ENCODE measurements at places on chromosomes 1 and 21.

DNA sequence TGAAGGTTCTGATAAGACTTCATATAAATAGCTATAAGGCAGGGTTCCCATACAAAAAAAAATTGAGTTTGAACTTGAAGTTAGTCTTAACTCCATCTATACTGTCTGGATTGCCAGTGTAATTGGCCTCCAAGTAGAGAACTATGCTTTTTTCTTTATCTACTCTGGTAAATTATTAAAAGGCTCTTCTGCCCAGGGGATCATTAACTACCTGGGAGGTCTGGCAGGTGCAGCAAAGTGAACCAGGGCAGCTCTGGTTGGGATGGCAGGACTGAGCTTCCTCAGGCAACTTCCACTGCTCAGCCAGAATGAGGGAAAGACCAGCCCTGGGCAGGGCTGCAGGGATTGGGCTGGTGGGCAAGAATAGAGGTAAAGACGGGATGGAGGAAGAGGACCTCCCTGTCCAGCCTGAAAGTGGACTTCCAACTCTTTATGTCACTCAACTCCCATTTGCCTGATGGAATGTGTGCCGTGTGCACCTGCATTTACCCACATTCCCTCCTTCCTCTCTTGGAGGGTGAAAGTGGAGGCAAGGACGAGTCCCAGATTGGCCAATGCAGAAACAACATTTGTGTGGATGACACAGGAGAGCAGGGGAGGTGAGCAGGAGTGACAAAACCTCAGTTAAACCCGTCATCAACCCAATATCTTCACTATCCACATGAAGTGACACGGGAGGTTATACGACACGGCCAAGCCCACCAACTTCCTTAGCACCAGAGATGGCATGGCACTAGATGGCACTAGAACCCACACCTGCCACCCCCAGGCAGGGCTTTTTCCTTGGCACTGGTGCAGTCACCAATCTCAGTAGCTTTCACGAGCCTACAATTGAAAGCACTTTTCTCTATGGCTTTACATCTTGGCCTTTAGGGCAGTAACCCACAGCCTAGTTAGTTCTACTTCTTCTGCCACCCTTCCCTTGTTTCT is 25.2 kb downstream of the CCN1 start:
- no peak for DNase-seq

DNA sequence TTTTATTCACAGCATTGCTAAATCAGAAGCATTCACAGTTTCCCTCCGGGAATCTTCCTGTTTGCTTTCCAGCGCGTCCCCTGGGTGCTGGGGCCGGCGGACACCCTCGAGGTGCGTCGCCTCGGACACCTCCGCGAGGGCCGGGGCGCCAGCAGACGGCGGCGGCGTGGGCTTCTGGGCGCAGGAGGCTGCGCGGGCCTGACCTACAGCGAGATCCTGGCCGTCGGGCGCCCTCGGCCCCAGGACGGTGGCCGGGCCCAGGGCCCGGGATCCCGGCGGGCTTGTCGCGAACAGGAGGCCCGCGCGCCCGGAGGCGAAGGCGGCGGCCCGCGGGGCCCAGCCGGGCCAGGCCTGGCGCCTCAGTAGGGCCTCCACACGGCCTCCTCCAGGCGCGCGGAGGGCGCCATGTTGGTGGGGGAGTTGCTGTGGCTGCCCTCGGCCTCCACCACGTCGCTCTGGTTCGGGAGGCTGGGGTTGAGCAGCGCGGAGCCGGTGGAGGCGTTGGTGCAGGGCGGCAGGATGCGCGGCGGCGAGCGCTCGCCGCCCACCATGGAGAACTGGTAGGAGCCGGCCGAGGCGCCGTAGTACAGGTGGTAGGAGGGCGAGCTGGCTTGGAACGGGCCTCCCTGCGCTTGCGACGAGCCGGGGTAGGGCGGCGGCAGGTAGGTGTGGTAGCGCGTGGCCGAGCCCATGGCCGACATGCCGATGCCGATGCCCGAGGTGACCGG is 123.1 kb downstream of the CLIC6 start:
- DNase-seq, result no peak

DNA sequence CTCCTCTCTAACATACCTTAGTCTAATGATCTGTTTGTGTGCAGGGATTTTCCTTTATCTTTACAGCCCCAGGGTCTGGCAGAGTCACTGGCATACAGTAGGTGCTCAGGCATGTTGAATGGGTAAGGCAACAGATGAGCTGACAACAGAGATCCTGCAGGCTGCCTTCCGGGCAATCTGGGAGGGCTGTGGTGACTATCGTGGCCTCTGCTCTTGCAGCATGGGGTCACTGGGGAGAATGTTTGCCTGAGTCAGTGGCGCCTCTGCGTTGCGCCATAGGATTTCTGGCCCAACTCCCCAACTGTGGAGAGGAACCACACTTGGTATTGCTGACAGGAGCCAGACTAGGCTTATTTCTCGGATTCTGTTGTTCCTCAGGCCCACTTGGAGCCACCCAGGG is 93.8 kb downstream of the LAMC2 start:
- peak; percentile 85 for DNase-seq

DNA sequence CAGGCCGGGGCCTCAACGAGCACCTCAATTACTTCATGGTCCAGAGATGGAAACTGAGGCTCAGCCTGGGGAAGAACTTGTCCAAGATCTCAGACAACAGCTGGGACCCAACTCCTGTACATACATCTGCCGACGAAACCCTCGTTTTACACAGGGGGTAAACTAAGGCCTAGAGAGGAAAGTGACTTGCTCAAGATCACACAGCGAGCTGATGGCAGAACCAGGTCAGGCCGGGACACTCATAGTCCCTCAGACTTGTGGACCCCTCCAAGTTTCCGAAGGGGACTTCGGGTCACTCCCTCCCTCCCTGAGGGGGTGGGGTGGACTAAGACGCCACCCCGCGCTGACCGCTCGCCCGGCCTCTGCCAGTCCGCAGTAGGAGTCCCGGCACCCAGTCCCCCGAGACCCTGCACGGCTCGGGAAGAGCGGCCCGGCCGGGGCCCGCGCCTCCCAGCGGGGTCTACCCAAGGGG is 430 bp downstream of the WASF2 start:
- peak; percentile 40 for DNase-seq

GRCh38 chr1:184027826-184028695 is 9.5 kb downstream of the COLGALT2 start:
- DNase-seq, result no peak

DNA sequence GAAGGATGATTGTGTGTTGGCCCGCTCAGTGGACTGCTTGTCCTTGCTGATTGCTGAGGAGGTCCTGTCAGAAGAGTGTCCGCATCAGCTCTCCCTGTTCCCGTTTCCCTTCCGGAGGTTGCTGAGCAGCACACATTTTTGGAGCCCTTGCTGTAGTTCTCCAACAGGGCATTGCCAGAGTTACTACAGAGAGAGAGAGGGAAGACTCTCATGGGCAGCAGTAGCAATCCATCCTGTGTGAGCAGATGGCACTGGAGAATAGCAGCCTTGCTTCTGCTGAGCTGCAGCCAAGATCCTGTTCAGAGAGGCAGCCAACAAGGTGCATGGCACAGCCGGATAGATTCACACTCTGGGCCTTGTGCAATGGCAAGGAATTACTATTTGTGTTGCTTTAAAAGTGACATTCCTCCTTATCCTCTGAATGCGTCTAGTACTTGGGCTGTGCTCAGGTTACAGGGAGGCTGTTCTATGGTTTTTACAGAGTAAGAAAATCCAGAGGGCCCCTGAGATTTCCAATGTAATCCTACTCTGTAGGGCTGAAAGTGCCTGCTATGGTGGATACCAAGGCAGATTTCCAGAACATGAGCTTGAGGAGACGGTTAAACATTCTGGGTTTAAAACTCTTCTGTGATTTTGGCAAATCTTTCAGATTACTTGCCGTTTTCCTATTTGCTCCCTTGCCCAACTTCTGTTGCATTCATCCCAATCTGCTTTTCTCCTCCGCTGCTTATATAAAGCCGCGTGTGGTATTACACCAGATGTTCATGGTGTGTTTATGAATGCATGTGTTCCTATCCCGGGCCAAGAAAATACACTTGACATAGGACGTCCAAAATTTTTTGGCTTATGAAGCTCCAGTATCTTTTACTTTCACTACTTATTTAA is 27.4 kb downstream of the AK4 start:
- DNase-seq, result peak; percentile 82

- peak; percentile 25 for DNase-seq
These were observed 12.4 kb downstream of the USP25 start for GRCh38 chr21:15742052-15742670.

DNA sequence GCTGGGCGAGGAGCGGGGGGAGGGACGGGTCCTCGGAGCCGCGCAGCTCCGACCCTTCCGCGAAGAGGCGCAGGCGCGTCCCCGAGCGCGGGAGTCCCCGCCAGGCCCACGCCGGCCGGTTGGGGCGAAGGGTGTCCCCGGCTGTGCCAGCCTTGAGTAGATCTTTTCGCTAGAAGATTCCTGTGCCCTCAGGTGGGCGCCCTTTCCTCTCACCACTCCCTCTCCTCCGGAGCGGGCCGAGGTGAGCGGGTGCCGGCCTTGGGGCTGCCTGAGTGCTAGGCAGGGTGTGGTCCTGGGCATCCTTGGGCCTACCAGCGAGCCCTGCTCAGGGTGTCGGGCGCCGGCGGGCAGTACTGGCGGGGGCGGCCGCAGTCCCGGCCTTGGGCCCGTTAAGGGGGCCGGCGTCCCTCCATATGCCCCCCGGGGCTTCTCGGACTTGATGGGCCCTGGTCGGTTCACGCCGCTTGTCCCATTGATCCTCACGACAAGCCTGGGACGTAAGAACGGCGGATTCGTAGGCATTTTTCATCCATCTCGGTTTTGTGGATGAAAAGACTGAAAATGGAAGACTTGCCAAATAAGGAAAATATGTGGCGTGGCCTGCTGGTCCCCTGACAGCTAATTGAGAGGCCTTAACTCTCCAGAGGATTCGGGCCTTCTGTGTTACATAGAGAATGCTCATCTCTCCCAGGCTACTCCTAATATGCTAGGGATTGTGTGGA is 712 bp downstream of the DEGS1 start:
- DNase-seq, result peak; percentile 82

DNA sequence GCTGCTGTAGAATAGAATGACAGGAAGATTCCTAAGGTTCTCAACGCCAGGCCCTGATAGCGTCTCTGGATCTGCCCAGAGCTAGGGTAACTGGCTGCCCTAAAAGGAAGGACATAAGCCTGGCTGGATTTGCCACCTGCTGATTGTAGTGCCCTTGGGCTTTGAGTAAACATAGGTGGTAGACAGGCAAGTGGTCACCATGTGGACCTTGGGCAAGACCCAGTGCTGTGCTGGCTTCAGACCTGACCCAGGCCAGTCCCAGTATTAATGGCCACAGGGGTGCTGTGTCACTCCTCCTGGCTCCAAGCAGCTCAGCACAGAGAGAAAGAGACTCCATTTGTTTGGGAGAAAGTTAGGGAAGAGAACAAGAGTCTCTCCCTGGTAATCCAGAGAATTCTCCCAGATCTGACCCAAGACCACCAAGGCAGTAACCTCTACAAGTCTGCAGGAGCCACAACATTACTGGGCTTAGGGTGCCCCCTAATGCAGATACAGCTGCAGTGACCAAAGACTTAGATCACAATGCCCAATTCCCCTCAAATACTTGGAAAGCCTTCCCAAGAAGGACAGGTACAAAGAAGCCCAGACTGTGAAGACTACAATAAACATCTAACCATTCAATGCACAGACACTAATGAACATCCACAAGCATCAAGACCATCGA is 44.5 kb downstream of the PHTF1 start:
- DNase-seq, result no peak

DNA sequence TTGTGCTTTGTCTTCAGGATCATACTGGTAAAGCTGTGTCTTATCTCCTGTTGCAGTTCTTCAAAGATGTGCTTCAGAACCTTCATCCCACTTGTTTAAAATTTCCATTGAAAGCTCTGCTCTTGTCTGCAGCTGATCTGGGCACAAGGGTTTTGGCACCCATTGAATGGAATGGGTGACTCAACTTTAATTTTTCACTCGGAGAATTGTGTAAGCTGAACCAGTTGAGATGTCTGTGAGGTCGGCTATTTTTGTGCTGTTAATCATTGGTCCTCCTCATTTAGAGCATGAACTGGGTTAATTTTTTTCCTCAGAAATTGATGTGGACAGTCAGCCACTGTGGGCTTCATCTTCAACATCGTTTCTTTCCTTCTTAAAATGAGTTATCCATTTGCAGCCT is 252.1 kb downstream of the TM2D1 start:
- peak; percentile 35 for DNase-seq

GRCh38 chr1:229864686-229865230 is 202.3 kb upstream of the GALNT2 start:
- no peak for DNase-seq

GRCh38 chr1:214351551-214352277 is 70.8 kb downstream of the SMYD2 start:
- DNase-seq, result no peak

DNA sequence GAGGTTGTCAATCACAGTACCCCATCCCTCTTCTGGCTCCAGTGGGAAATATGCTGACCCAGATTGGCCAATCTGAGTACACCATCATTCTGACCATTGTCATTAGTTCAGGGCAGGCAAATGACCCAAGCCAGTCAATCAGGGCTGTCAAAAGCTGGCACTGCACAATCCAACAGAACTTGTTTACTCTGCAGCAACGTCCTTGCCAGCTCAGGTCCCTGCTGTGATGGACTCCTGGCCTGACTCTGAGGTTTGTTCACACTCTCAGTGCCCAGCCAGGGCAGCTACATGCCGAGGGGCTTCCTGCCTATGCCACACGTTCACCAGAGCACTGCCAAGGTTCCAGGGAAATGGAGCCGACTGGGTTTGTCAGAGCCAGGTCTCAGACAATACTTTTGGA is 14.7 kb upstream of the OVAAL start:
- DNase-seq, result no peak

DNA sequence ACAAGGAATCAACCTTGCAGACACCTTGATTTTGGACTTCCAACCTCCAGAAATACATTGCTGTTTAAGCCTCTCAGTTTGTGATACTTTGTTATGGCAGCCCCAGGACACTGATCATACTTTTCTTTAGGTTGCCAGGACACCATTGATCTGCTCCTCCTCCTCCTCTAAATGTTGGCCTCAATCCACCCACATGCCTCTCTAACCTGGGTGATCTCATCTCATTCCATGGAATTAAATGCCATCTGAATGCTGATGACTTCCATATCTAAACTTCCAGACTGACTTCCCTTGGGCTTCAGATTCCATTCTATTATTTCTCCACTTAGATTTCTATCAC is 7.4 kb upstream of the PPP1R15B start:
- peak; percentile 73 for DNase-seq

GRCh38 chr1:176244851-176245250 is 37.8 kb upstream of the COP1 start:
- DNase-seq, result no peak

- no peak for DNase-seq
These were observed 22.2 kb upstream of the ZNF678 start for GRCh38 chr1:227541129-227541528.
